Stimulated activated CD8-positive, alpha-beta memory T cell treated with anti-CD3 and anti-CD28 coated beads, Interleukin-15, amount 100 ng/mL, for 4 hours (primary cell): ENCODE measurements at places on chromosomes 16 and 17.

GRCh38 chr17:9239793-9240658, 218.7 kb downstream of the NTN1 start:
- DNase-seq: peak; percentile 23

- DNase-seq: no peak
These were observed 2.0 kb downstream of the ROGDI start for GRCh38 chr16:4800290-4801041.

GRCh38 chr17:4852567-4853207, 19.5 kb downstream of the MINK1 start:
- no peak for DNase-seq

DNA sequence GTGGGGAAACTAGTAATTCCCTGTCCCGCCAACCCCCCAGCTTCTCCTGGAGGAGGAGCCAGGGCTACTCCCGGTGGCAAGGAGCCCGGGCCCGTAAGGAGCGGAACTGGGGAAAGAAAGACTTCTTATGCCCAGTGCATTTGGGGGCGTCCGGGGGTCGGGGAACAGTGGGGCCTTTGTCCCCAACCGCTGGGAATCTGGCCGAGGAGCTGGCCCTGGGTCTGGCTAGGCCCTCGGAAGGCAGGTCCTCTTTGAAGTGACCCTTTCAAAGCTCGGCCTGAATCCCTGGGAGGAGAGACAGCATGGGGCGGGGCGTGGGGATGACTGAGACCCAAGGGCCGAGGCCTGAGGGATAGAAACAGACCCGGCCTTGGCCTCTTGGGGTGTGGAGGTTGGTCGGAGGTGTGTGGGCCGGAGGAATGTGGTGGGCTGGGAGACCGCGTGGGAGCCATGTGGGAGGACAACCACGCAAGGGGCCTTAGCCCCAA, 6.0 kb downstream of the ARHGAP23 start:
- no peak for DNase-seq

- no peak for DNase-seq
These were observed 9.4 kb downstream of the ALOX15B start for GRCh38 chr17:8048236-8048635.

- no peak for DNase-seq
These were observed 67.0 kb downstream of the USP31 start for GRCh38 chr16:23082161-23082788.

DNA sequence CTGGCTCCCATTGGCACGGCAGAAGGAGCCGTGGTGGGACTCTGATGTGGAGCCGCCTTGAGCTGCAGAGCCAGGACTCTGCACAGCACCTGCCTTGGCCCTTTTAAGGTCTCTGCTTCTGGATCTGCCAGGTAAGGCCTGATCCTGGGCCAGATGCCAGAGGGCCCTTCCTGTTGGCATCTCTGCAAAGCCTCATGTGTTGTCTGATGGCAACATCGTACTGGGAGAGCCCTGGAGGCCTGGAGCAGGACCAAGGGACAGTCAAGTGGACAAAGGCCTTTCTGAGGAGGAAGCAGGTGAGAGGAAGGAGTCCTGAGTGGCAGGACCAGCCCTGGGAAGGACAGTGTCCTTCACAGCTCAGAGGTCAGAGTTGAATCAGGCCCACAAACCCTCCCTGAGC, 26.1 kb downstream of the SOCS1 start:
- DNase-seq: no peak

GRCh38 chr16:1049113-1049975, 23.2 kb upstream of the SSTR5 start:
- DNase-seq: no peak

GRCh38 chr16:55444754-55445485, 34.1 kb upstream of the MMP2 start:
- no peak for DNase-seq

- DNase-seq: no peak
These were observed 17.5 kb downstream of the ABR start for GRCh38 chr17:1162116-1162855.

GRCh38 chr16:15672514-15673167, 22.6 kb downstream of the NDE1 start:
- DNase-seq: peak; percentile 11

GRCh38 chr16:70754371-70754770, 46.6 kb downstream of the VAC14 start:
- DNase-seq: no peak

DNA sequence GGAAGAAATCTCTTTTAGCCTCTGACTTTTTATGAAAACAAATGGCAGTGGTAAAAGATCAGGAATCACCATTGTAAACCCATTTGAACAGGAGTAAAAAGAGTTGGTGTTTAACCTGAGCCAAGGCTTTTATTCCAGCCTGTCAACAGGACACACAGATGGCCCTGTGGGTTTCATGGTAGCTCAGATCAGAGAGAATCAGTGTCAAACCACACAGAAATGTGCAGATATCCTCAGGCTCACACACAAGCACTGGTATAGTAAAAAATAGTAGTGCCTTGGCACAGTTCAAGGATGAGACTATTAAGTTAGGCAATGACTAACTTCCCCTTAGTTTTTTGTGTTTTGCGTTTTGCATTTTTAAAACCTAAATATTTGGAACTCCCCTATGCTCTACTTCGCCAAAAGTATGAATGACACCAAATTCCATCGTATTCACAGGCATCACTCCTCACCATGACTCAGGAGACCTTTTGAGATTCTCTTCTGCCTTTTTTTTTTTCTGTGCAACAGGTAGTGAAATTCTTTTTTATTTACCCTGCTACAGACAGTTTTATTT, 1200.0 kb downstream of the CDH11 start:
- DNase-seq: no peak

GRCh38 chr17:8154608-8155155, 2.5 kb upstream of the PER1 start:
- no peak for DNase-seq

GRCh38 chr16:81175325-81175891, 63.1 kb upstream of the BCO1 start:
- no peak for DNase-seq

- no peak for DNase-seq
These were observed 16.3 kb downstream of the COQ7 start for GRCh38 chr16:19083670-19084069.

DNA sequence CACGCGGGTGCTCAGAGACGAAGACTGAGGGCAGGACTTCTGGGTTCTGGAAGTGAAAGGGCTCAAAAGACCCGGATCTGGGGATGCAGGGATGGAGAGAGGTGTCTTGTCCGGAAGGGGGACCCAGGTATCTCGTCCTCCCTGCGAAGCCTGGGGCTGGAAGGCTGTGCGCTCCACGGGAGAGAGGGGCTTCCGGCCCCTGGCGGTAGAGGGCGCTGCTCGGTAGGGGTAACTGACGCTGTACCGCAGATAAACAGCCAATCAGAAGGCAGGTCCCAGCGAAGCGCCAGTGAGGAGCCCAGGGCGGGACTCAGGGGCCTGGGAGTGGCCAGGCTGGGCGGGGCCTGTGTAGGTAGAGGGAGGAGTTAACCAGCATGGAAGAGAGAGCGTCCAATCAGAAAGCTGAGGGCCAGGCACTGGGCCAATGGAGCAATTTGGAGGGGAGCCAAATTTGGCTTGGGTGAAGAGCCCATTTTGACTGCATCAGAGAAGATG, 804 bp downstream of the TGFB1I1 start:
- no peak for DNase-seq

GRCh38 chr17:63772801-63773271, 561 bp downstream of the CCDC47 start:
- no peak for DNase-seq

GRCh38 chr16:57529391-57530103, 6.8 kb downstream of the CCDC102A start:
- no peak for DNase-seq

DNA sequence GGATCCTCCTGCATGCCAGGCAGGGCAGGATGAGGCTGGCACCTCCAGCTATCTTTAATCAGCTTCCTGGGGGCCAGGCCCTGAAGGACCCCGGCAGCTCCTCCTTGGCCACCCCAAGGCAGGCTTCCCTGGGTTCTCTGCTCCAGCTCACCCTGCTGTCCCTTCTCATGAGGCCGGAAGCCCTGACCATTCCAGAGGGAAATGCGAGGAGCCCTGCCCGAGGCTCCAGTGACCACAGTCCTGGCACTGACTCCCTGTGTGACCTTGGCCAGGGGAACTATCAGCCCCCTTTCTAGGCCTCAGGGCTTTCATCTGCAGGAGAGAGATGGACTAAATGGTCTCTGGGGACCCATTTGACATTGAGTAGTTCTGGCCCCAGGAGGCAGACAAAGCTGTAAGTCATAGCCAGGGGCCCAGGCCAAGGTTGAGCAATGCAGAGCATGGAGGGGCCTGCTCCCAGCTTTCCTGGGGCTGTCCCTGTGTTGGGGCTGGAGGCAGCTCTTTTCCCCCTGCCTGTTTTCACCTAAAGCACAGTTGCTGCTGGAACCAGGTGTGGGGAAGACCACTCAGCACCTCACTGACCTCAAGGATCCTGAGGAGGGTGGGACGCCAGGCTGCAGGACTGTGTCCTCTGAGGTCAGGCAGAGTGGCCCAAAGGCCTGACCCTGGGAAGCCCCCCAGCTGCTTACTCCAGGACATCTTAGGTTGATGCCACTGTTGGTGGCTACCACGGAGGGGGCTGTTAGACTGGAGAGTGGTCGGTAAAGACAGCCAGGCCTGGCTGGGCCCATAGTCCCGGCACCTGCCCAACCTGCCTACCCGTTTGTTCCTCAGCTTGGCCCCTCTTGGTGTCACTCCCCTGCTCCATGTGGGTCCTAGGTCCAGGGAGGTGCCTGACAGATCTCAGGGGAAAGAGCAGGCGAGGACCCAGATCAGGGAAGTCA, 8.1 kb downstream of the KCNH6 start:
- DNase-seq: no peak
